ENCODE measurements at places on chromosomes 4 and X. TPM values are rescaled to one million over a fixed set of nuclear protein-coding genes. Genes with fewer than 3 reads are reported as not detected.

- DNase-seq: peak; percentile 5
- H3K4me1 ChIP-seq: no peaks in the 10 kb centered on the region
- no peaks in the 10 kb centered on the region for H3K27me3 ChIP-seq
- H3K27ac ChIP-seq: no peak overlapping the region
These were observed 46.6 kb upstream of the MAMLD1 start for GRCh38 chrX:150316564-150316963.

- H3K4me1 ChIP-seq: no peaks in the 10 kb centered on the region
- H3K4me3 ChIP-seq: peak overlapping the region; percentile 59
- no peaks in the 10 kb centered on the region for H3K36me3 ChIP-seq
These were observed 15.8 kb downstream of the HMX1 start for GRCh38 chr4:8855818-8856245.

DNA sequence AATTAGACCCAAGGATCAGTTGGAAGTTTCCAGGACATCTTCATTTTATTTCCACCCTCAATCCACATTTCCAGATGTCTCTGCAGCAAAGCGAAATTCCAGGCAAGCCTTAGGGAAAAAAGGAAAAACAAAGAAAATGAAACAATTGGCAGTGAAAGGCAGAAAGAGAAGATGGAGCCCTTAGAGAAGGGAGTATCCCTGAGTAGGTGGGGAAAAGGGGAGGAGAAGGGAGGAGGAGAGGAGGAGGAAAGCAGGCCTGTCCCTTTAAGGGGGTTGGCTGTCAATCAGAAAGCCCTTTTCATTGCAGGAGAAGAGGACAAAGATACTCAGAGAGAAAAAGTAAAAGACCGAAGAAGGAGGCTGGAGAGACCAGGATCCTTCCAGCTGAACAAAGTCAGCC is at the start of gene PLP1:
Gene PLP1 (plus strand): TSS at position 295 of the 400 bp plus-strand sequence. CDS start 156 bp downstream, outside the sequence.
- peaks cover 46% of the 10 kb centered on the region for H3K36me3 ChIP-seq
- no peaks in the 10 kb centered on the region for H3K4me1 ChIP-seq
- H3K4me3 ChIP-seq: no peak within 1 kb of the TSS
- no peak within 1 kb of the TSS for H3K27ac ChIP-seq
- H3K27me3 ChIP-seq: no peaks in the 10 kb centered on the region
- peak; percentile 33 for DNase-seq

- H3K27me3 ChIP-seq: no peaks in the 10 kb centered on the region
- H3K4me1 ChIP-seq: peaks cover 4% of the 10 kb centered on the region
- no peak for DNase-seq
- H3K36me3 ChIP-seq: peaks cover 3% of the 10 kb centered on the region
- H3K27ac ChIP-seq: no peak overlapping the region
- H3K4me3 ChIP-seq: no peak overlapping the region
These were observed 50.0 kb downstream of the COMMD8 start for GRCh38 chr4:47413521-47413920.

GRCh38 chrX:150690126-150690525 is 3.1 kb upstream of the MTMR1 start:
- no peaks in the 10 kb centered on the region for H3K27me3 ChIP-seq
- H3K4me3 ChIP-seq: no peak overlapping the region
- peaks cover 6% of the 10 kb centered on the region for H3K4me1 ChIP-seq
- no peak overlapping the region for H3K27ac ChIP-seq
- peaks cover 9% of the 10 kb centered on the region for H3K36me3 ChIP-seq
- no peak for DNase-seq

The KLHL13 gene
- 4.1 TPM for total RNA-seq

GRCh38 chr4:46793036-46793435 is 116.0 kb downstream of the COX7B2 start:
- H3K4me1 ChIP-seq: no peaks in the 10 kb centered on the region
- DNase-seq: no peak
- no peaks in the 10 kb centered on the region for H3K27me3 ChIP-seq
- H3K27ac ChIP-seq: no peak overlapping the region
- no peak overlapping the region for H3K4me3 ChIP-seq

The ZIC3 gene
- 128 TPM for total RNA-seq

DNA sequence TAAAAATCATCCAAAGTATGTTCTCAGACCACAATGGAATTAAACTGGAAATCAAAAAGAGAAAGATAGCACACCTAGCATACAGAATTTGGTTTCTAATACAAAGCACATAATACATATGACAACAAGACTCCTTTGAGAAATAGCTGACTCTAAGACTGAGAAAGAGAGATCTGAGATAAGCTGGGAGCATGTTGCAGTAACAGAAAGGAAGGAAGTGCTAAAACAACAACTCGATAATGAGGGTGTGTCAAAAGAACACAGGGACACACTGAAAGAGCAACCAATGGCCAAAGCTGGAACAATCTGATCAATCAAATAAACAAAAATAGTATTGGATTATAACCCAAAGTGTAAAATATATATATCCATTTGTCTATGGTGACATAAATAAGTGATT is 586.6 kb downstream of the C4orf33 start:
- peaks cover 7% of the 10 kb centered on the region for H3K36me3 ChIP-seq
- H3K4me3 ChIP-seq: no peak overlapping the region
- H3K4me1 ChIP-seq: no peaks in the 10 kb centered on the region
- no peak overlapping the region for H3K27ac ChIP-seq
- DNase-seq: no peak
- no peaks in the 10 kb centered on the region for H3K27me3 ChIP-seq

The PNCK gene
- 26.8 TPM for total RNA-seq

GRCh38 chr4:186200516-186200915 is 9.1 kb downstream of the CYP4V2 start:
- no peak overlapping the region for H3K4me3 ChIP-seq
- no peak overlapping the region for H3K27ac ChIP-seq
- no peak for DNase-seq
- no peaks in the 10 kb centered on the region for H3K27me3 ChIP-seq
- no peaks in the 10 kb centered on the region for H3K4me1 ChIP-seq

- H3K27ac ChIP-seq: no peak overlapping the region
- no peak overlapping the region for H3K4me3 ChIP-seq
- no peaks in the 10 kb centered on the region for H3K27me3 ChIP-seq
- H3K36me3 ChIP-seq: peaks cover 68% of the 10 kb centered on the region
These were observed 59.0 kb downstream of the PCGF3 start for GRCh38 chr4:764405-765169.

GRCh38 chrX:9676306-9676705 is 89.3 kb downstream of the GPR143 start:
- no peaks in the 10 kb centered on the region for H3K4me1 ChIP-seq
- H3K36me3 ChIP-seq: peaks cover 24% of the 10 kb centered on the region
- H3K27ac ChIP-seq: no peak overlapping the region
- no peak for DNase-seq
- H3K27me3 ChIP-seq: no peaks in the 10 kb centered on the region
- no peak overlapping the region for H3K4me3 ChIP-seq

The SH3RF1 gene
- total RNA-seq: 15.3 TPM

The CSN1S1 gene
- not detected for total RNA-seq

The UGT2B11 gene
- total RNA-seq: not detected

The SUPT20HL1 gene
- total RNA-seq: not detected

DNA sequence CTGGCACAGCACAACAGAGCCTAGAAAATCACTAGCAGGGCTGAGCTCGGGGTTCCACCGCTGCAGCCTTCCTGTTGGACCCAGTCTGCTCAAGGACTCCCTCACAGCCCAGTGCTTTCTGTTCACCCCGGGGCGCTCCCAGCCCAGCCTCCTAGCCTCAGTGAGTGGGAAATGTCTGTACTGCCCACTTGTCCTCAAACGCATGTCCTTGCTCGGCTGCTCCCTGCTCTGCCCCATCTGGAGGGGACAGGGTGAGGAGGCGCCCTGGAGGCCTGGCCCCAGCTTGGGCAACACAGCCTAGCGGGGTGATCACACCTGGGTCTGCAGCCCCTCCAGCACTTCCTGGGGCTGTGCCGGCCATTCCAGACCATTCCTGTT is 11.9 kb upstream of the CCNQ start:
- H3K27me3 ChIP-seq: no peaks in the 10 kb centered on the region
- H3K36me3 ChIP-seq: no peaks in the 10 kb centered on the region
- DNase-seq: no peak

GRCh38 chr4:156073976-156074375 is 120.3 kb upstream of the CTSO start:
- no peak overlapping the region for H3K4me3 ChIP-seq
- no peak for DNase-seq
- no peaks in the 10 kb centered on the region for H3K27me3 ChIP-seq
- H3K36me3 ChIP-seq: peaks cover 3% of the 10 kb centered on the region
- H3K27ac ChIP-seq: no peak overlapping the region

DNA sequence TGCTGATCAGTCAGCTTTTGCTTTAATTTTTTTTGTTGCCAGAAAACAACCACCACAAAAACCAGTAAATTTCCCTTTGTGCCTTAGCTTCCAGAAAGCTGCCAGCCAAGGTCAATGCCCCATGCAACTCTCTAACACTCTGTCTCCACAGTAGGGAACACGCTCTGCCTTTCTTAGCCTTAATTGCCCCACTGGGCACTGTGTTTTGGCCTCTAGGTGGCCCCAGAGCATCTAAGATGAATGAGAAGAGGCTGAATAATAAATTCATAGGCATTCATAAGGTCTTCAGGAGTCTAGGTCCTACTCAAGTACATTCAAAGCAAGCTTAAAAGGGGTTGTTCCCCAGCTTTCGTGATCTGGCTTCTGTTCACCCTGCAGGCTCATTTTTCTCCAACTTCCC is 57.7 kb upstream of the PASD1 start:
- no peak overlapping the region for H3K27ac ChIP-seq
- no peak for DNase-seq
- no peak overlapping the region for H3K4me3 ChIP-seq
- no peaks in the 10 kb centered on the region for H3K27me3 ChIP-seq
- peaks cover 4% of the 10 kb centered on the region for H3K36me3 ChIP-seq
- H3K4me1 ChIP-seq: no peaks in the 10 kb centered on the region

Measured in H9 (cell line).